ENCODE measurements at places on chromosomes 4 and X.

GRCh38 chr4:157590679-157591078 is 370.2 kb downstream of the GRIA2 start:
- DNase-seq, result no peak

GRCh38 chr4:167117273-167117672 is 117.0 kb downstream of the SPOCK3 start:
- no peak for DNase-seq

DNA sequence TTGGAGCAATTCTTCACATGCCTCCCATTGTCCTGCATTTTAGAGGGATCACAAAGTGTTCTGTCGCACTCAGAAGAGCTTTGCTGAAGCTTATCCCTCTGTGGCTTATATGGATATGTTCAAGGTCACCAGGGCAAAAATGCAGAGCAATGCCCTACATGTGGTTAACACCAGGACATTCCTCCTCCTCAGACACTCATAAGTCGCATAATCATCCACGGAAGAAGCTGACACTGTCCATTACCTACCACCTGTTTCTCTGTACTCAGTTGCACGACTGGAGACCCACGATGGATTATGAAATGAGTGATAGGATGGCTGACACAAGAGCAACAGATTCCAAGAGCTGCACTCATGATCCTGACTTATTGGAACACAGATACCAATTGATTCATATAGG is 68.7 kb upstream of the PRDX4 start:
- DNase-seq, result no peak

DNA sequence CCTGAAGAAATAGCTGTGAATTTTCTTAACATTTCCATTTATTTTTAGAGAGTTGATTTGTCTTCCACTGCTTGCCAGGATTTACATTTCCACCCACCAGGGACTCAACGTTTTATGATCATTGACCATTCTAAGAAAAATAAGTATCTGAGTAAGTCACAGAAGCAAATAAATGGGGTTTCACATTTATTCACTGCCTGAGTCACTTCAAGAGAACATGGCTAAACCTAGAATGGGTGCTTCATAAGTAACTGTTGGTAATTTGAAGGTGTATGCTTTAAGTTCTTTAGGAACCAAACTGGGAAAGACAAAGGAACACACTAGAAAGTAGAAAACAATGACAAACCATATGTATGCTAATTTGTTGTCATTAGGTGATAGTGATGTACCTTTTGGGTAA is 43.2 kb upstream of the GRIA3 start:
- no peak for DNase-seq

DNA sequence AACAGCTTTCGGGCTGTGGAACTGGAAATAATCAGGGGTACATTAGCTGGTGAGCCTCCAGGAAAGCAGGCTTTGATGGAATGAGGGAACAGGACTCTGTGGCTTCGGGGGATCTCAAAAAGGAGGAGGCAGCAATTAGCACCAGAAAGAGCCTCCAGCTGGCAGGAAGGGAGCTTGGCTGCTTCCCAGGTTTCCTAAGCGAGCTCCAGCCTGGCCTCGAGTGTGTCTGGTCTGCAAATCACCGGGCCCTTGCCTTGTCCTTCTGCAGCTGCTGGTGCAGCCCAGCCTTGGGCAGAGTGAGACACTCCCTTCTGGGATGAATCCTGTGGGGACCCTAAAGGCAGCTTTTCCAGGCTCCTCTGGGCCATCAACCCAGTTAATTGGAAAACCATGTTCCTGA is 10.7 kb upstream of the PDHA1 start:
- no peak for DNase-seq

GRCh38 chrX:10555846-10556245 is 64.5 kb downstream of the MID1 start:
- DNase-seq, result no peak

GRCh38 chrX:139826065-139827044 is 106.5 kb downstream of the ATP11C start:
- DNase-seq, result no peak

GRCh38 chrX:95058815-95059214 is 1384.8 kb downstream of the FAM133A start:
- no peak for DNase-seq

- DNase-seq, result no peak
Observed at GRCh38 chr4:95548738-95549245, at the start of gene UNC5C. Gene UNC5C (minus strand): TSS chr4:95548973.

DNA sequence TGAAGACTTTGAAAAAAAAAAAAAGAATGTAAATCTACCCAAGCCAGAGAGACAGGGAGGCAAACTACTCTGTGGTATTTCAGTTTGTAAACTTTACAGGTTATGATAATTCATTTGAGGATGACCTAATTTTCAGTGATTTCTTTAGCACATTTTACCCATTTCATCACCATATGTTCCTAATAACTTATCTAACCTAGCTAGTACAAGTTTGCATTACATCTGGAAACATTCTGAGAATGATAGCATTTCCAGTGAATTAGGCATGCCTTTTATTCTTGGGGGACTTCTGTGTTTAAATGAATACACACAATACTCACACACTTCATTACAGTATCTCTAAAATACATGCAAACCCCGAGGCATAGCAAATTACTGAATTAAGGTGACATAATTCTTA is 1055.5 kb downstream of the PCDH18 start:
- DNase-seq, result no peak

DNA sequence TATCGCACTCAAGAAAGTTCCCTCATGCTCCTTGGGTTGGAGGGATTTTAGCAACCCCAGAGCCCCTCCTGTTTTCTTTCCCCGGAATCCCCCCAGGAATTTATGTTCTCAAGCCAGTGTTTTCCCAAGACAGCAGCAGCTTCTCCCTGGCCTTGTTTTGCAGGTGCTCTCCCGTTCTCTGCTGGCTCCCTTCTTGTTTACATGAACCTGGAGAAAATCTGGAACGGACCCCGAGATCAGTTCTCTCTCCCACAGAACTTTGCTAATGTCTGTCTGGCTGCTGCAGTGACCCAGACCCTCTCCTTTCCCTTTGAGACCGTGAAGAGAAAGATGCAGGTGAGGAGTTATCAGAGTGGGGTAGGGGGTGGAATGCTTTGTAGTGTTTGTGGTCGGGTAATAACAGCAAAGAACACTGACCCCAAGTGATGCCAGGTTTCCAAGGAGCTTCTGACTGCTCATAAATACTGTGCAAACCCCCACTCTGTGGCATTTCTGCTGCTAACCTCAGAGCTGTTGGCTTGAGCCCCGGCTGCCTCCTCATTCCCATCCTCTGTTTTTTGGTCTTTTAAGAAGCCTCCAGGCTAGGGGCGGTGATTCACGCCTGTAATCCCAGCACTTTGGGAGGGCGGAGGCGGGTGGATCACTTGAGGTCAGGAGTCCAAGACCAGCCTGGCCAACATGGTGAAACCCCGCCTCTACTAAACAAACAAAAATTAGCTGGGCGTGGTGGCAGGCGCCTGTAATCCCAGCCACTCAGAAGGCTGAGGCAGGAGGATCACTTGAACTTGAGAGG is 11.1 kb downstream of the SLC25A43 start:
- no peak for DNase-seq

DNA sequence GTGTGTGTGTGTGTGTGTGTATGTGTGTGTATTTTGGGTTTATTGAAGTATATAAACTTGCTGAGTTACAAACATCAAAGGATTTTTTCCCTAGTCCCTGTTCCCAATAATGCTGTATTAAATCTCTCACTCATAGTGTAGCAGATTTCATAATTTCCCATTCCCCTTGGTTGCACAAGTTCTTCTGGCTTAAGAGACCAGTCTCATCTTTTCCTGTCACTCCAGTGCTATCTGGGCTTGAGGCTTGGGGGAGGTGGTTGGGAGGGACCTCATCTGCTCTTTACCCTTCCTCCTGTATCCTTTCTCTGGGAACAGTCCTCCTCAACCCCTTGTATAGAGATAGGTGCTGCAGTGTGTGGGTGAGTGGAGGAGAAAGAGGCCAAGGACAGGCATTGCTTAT is 285.4 kb upstream of the BOD1L1 start:
- peak; percentile 6 for DNase-seq

DNA sequence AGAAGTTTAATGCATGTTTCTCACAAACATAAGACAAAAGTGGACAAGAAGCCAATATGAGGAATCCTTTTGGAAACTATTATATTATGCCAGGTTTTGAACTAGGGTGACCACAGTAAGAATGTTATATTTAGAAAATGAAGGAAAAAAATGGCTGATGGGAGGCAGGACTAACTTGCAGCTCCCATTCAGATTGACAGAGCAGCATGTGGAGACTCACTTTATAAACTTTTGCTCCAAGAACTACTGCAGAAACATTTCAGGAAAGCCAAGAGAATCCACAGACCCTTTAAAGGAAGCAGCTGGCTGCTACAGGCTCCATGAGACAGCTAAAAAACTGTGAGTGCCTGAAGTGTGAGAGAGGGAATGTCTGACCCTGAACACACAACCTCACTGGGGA is 738.6 kb upstream of the GRIA3 start:
- DNase-seq, result no peak

DNA sequence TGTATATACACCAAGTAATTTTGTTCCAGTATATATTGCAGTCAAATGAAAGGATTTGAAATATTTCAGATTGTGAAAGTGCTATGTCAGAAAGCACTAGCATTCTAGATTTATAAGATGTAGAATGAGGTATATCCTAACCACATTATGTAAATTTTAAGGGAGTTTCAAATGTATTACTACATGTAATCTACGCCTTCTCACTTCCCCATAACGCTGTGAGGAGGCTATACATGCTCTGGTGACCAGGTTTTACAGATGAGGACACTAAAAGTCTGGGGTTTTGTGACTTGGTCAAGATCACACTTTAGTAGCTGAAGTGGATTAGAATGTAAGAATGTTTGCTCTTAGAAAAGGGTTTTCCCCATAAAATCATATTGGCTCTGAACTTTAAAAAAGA is 8.1 kb downstream of the ENPEP start:
- peak; percentile 72 for DNase-seq

DNA sequence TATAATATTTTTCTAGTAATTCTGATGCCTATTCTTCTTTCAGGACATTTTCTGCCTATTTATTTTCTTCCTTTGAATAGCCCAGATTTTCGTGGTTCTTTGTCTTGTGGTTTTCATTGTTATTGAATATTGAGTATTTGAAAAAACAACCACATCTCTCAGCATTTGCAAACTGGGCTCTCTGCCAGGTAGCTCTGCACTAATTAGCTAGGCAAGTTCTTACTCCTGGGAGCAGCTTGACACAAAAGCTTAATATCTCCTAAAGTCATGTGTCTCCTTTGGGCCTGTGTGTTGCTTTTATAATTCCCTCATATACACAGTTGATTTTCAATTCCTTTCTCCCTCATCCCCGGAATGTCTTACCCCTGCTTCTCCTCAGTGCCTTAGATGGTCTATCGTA is 413.5 kb upstream of the GRIA3 start:
- no peak for DNase-seq

DNA sequence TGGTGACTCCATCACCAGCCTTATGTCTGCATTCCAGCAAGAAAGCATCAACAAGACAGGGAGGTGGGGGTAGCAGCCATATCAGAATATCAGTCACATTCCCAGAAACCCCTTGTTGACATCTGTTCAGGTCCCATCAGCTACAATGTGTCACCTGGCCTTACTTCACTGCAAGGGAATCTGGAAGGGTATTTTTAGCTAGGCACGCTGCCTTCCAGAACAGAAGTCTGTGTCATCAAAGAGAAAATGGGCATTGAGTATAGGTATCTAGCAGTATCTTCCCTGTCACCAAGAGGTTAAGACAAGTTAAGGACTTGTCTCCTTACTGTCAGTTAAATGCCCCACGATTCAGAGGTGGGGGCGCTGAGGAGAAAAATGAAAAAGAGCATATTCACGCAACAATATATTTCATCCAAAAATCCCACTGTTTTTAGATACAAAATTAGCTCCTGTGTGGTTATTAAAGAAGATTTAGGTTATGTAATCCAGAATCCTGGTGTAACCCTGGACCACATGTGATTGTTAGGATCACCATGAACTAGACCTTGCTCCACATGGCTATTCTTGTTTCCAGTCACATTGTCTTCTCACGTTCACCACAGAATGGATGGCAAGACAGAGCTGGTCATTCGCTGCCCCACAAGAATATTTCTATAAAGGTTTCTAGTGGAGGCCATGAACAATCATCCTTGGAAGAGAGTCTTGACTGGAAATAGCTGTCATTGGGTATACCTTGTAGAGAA is 60.0 kb upstream of the PDHA1 start:
- no peak for DNase-seq

DNA sequence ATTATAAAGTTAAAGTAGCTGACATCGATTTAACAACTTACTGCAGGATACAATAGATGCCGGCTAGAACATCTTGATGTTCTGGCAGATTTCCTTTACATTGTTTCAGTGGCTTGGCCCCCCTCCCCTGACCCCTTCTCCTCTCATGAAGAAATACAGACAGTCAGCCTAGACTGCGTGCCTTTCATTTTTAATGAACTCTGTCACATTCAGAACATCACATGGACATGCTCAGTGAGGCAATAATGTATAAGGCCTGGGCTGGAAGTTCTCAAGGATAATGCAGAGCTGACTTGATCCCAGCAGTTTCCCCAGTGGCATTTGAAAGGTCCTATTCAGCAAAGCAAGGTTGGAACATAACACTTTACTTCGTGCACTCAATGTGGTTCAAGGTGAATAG is 239.2 kb downstream of the ANK2 start:
- DNase-seq, result no peak

DNA sequence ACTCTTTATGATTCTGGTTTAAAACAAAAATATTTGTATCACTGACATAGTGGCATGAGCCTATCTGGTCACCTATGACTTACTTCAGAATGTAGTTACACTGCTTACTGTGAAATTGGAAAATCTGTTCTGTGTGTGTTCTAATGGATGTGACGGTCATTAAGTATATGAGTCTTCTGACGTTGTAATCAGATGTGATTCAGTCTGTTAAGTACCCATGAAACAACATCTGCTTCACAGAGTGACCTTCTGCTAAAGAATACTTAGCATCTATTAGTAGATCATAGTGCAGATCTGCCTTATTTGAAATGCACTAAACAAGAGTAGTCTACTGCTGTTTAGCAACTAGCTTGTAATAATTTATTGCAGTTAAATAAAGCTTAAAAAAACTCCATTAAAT is 317.1 kb downstream of the DCTD start:
- no peak for DNase-seq

- DNase-seq, result no peak
Observed at GRCh38 chrX:129629837-129630236, 24.9 kb downstream of the APLN start.

- DNase-seq, result no peak
Observed at GRCh38 chr4:146224326-146224966, 10.1 kb downstream of the REELD1 start.

DNA sequence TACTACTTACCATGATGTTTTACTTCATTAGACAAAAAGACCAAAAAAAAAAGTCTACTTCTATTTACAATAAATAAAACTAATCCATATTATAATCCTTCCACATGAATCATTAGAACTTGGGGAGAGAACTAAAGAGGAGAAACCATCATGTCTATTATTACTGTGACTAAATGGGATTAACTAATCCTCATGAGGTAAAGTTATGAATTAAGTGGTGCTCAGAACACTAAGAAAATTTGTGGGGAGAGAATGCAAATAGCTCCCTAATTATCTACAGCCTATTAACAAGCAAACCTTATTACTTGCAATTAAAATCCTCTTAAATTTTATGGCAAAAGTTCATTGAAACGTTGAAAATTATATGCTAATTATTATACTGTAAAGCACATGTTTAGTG is 68.8 kb downstream of the MAB21L2 start:
- no peak for DNase-seq

- DNase-seq, result no peak
Observed at GRCh38 chr4:76689145-76689817, 208.7 kb downstream of the SOWAHB start.
